GM18507 (cell line): ENCODE measurements at places on chromosomes 1 and 21.

- no peak for DNase-seq
Measured at GRCh38 chr1:29861446-29861845, 625.1 kb downstream of the PTPRU start.

GRCh38 chr1:246448373-246448772, 58.7 kb downstream of the SMYD3 start:
- no peak for DNase-seq

DNA sequence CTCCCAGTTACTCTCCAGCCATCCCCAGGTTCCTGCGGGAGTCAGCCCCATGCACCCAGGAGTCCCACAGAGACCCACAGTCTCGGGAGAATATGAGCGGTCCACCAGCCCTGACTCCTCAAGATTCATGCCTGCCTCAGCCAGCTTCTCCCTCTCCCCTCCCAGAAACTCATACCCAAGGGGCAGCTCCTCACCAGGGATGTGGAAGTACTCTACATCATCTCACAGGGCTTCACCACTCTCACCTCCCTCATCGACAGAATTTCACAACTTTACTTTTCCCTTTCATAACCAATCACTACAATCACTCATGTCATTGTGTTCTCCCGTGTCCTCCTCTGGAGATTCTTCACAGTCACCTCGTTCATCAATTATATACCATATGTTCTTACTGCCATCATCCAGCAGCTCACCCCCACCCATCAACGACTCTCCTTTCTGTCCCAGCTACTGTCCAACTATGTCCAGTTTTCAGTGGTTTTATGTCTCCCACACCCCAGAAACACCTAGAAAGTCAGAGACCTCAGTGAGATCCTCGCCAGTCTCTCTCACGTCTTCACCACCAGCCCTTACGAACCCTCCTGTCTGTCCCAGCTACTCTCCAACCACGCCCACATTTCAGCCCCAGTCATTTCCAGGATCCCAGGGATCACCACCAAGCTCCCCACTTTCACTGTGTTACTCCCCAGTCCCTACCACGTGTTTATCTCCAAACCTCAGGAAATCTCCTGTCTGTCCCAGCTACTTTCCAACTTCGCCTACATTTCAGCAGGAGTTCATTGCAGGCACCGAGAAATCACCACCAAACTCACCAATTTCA, 1530.1 kb upstream of the TPTE start:
- DNase-seq: no peak

GRCh38 chr1:202135221-202135721, 9.3 kb downstream of the ARL8A start:
- DNase-seq: peak; percentile 76

DNA sequence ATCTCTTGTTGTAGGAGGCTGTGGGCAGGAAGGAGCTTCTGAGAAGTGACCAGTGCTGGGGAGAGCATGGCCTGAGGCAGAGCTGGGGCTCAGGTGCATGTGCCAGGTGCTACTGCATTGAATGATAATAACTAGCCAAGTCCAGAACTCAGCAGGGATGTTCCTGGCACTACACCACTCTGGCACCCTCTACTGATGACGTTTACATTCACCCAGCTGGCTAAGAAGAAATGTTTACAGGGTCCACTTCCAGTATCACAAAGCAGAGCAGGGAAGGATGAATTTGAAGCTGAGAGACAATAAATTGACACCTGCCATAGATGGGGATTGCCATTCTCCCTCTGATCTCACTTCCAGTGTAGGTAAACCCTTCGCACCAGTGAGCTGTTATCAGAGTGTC, 411.8 kb downstream of the SETD4 start:
- DNase-seq: no peak

DNA sequence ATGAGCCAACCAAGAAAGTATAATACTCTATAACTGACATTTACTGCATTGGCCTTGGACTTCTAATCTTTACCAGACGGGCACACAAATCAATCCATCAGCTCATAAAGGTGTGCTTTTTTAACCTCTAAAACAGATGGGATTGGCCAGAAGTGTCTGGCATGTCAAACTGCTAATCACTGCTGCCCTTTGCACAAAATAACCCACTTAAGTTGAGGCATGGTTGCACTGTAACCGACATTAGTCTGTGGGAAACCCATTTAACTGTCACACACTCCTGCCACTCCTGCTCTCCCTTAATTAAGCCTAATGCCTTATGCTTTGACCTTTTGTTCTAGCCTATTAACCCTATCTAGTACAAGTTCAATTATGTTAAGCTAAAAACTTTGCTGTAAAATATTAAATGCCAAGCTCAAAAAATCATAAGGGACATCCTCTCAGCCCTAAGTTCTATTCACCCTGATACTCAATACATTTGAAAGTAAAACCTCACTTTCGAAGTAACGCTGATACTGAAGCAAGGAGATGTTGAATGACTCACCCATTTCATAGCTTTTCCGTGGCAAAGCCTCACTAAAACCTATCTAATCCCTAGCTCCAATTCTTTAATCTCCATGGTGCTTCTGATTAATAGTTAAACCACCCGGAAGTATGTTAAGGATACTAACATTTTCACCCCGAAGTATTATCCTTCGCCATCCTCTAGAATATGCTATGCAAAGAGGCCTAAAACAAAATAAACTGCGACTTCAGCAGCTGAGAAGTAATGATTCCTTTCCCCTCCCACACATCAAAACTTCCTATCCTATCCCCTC, 12.9 kb downstream of the NRIP1 start:
- no peak for DNase-seq

GRCh38 chr1:182149411-182149965, 88.0 kb upstream of the ZNF648 start:
- no peak for DNase-seq

- no peak for DNase-seq
Measured at GRCh38 chr1:37599940-37600339, 4.2 kb upstream of the GNL2 start.

DNA sequence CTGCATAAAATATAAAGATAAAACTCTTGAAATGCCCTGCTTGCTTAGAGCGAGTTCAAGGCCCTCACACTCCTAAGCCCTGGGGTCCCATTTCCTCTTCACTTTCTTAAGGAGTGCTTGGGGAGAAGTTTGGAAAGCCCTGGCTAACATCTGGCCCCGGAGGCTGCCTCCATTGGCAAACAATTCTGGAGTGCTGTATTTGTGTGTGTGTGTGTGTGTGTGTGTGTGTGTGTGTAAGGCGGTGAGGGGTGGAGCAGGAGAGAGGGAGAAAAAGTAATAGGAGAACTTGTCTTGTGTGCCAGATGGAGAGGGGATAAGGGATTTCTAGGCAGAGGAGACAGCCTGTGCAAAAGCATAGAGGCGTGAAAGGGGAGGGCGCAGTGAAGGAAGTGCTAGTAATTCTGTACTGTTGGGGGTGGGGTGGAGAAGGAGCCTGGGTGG, 578 bp upstream of the TRIM62 start:
- no peak for DNase-seq
